ENCODE measurements at places on chromosomes 3 and 15. TPM values are rescaled to one million over a fixed set of nuclear protein-coding genes. Genes with fewer than 3 reads are reported as not detected.

The NDUFB4 gene
- total RNA-seq = 111 TPM

The OR5AC2 gene
- total RNA-seq = not detected

The OR5K2 gene
- total RNA-seq = not detected

The BNC1 gene
- not detected for total RNA-seq

The TICRR gene
- total RNA-seq = 16.1 TPM

The C3orf33 gene
- total RNA-seq = 0.66 TPM

The MB21D2 gene
- total RNA-seq = 15.3 TPM

The SERINC4 gene
- 0.24 TPM for total RNA-seq

The CPNE9 gene
- not detected for total RNA-seq

The CCDC54 gene
- not detected for total RNA-seq

The DUOXA1 gene
- not detected for total RNA-seq

The ALPK3 gene
- total RNA-seq = 0.20 TPM

The IL20RB gene
- total RNA-seq = 0.67 TPM

The SERPINI1 gene
- 1.7 TPM for total RNA-seq

The HRG gene
- total RNA-seq = not detected

The TXNRD3 gene
- total RNA-seq = 1.0 TPM

The BFSP2 gene
- total RNA-seq = not detected

The OXSR1 gene
- 54.5 TPM for total RNA-seq

The SLC2A2 gene
- not detected for total RNA-seq

The INSYN1 gene
- total RNA-seq = not detected

The PRR20G gene
- total RNA-seq = not detected

The FANCD2OS gene
- not detected for total RNA-seq

The ZMYND10 gene
- 2.2 TPM for total RNA-seq

The SLC12A1 gene
- total RNA-seq = not detected

The HRH1 gene
- 0.13 TPM for total RNA-seq

The CD86 gene
- total RNA-seq = 1.4 TPM

The ISL2 gene
- total RNA-seq = 0.13 TPM
